Dorsolateral prefrontal cortex (tissue), 122 donors: ENCODE measurements at places on chromosomes 4 and X. TPM values are rescaled to one million over a fixed set of nuclear protein-coding genes. Genes with fewer than 3 reads are reported as not detected.

- DNase-seq = no peak
Measured at GRCh38 chr4:153022241-153022715, 86.2 kb downstream of the FHDC1 start.

DNA sequence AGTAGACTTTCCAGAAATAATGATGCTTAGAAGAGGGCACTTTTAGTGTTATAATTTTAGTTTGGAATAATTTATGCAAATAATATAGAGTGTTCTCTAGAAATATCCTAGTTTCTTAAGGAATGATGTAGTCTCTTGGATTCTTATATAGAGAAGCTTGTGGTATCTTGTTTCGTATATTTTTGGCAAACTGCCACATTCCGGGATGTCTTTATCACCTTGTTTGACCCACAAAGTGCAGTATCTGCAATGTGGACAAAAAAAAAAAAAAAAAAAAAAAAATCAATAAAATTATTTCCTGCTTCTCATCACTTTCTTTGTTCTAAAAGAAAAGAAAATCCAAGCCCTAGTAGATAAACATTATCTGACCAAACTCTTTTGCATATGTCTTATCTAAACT lies 1577.7 kb upstream of the TENM3 start:
- DNase-seq = no peak

Gene NPY1R
- total RNA-seq = 27.2 TPM

DNA sequence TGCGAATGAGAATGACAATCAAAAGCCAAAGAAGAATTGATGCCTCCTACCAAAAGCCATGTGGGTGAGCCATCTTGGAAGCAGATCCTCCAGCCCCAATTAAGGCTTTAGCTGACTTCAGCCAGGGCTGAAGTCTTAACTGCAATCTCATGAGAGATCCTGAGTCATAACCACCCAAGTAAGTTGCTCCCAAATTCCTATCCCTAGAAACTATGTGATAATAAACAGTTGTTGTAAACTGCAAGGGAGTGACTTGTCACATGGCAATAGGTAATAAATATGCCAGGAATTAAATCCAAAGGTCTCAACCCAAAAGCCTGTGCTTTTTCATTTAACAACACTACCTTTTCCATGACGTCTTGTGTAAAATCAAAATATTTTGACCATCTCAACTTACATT lies 154.2 kb upstream of the TBL1X start:
- DNase-seq = no peak

DNA sequence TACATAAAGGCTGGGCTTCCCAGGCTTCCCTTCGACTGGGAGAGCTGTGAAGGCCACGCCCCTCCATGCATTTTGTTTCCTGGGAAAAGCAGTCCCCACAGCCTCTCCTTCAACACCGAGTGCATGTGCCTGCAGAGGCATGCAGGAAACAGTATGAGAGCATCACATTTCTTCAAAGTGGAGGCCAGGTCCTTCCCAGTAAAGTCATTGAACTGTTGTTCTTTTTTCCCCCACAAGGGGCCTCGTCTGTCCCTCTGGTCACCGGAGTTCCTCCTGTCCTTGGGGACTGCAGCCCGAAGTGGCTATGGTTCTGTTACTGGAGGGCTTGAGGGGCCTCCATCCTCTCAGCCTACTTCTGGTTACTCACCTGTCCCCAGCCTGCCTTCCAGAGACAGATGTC lies 56.0 kb downstream of the RAI2 start:
- no peak for DNase-seq
